CD4-positive, alpha-beta T cell treated with Interleukin-17A for 1 hour (primary cell): ENCODE measurements at places on chromosomes 16 and 17.
A peak's percentile ranks its signal among the peaks of the same experiment; 100 is the strongest.

DNA sequence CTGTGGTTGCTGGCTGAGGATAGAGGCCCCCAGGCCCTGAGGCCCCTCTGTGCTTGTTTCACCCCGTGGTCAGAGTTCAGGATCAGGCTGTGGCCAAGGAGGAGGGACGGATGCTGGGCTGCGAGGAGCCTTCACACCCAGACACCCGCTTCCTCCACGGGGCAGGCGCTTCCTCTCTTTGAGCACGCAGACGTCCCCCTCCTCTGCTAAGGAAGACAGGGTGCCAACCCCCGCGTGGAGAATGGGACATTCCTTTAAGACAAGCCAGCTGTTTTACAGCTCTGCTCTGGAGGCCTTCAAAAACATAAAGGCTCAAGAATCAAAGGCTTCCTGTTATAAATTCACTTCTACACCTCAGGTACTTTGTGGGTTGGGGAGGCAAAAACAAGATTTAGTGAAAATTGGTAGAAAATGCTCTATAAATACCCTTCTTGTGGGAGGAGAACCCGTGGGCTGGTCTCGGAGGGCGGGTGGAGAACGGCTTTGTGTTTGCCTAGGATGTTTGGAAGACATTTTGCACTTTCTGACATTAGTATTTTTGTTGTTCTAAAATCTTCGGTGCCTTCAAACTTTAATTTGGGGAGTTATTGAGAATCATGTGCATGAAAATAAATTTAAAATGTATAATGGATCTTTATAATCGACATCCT lies 60.8 kb upstream of the FOXF1 start:
- DNase-seq: no peak

DNA sequence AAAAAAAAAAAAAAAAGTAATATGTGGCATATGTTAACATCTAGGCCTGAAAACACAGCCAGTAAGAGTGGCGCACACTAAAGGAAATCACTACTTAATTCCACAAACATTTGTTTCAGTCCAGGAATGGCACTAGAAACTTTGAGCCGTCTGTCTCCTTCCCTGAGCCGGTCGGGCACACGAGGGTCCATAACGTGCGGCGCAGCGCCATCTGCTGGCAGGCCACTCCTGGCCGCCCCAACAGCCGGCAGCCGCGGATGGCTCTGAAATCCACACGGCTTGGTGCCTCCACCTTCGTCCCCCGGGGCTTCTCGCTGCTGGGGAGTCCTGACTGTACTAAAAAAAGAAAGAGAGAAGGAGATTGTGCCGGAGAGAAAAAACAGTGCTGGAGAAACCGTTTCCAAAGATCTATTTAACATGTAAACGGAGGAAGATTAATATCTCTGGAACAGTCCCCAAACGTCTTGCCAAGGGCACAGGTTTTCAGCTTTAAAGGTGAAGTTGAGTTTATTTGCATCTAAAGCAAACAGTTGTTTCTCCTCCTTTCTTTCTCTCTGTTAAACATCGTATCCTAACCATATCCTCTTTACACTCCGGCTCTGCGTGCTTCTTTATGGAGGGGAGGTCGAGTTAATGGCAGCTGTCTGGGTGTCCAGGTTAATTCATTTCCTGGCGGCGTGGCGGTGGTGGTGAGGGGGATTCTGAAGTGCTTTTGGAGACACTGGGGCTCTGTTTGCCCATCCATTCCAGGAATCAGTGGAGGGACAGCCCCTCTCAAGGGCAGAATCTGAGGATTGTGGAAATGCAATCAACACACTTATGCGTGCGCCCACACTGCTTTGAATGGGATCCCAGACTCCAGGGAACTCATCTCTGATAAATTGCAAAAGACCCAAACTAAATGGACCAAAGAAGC lies 611.3 kb upstream of the SALL1 start:
- peak; percentile 3 for DNase-seq

- DNase-seq: no peak
Observed at GRCh38 chr17:29549177-29549923, 17.5 kb downstream of the ABHD15 start.

DNA sequence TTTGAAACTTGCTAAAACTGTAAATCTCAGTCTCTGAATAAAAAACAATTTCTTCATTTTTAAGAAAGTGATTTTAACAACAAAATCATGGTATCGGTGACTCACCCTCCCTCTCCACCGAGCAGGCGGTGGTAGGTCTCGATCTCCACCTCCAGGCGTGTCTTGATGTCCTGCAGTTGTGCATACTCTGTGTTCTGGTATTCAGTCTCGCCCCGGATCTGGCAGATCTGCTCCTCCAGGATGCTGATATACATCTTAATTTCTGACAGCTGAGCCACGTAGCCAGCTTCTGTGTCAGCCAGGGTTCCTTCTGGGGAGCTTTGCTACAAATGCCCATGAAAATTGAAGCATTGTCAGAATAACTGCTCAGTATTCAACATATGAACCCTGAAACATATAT lies 15.4 kb upstream of the KRT24 start:
- DNase-seq: no peak

DNA sequence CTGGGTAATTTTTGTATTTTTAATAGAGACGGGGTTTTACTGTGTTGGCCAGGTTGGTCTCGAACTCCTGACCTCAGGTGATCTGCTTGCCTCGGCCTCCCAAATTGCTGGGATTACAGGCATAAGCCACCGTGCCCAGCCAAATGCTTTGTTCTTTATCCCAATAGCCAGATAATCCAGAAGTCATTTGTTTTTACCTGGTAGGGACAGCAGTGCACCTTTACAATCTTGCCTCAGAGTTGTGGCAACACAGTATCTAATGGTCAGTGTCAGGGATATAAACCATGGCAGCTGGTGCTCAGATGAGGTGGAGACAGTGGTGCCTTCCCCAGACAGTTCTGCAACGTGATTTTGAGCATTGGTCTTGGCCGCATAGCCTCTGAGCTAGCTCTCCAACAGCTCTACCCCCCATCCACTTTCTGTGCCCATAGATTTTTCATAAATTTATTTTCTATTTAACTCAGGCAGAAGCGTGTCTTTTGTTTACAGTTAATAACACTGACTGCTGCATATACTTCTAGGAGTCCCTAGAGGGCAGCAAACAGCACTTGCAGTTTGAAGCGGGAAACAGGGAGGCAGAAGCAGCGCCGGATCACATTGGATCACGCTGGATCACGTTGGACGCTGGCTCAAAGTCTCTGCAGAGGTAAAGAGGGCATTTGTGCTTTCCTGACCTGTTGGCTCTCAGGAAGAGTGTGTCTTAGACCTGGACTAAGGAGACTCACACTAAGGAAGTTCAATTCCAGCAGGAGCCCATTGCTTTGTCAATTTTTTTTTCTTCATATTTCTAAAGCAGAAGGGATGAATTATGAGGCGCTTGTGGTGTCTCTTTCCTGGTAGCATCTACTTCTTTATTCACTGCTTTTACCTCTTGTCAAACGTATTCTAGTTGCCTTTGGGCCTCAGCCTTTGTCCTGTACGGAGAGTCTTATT lies 5.1 kb upstream of the GGT6 start:
- peak; percentile 66 for DNase-seq

DNA sequence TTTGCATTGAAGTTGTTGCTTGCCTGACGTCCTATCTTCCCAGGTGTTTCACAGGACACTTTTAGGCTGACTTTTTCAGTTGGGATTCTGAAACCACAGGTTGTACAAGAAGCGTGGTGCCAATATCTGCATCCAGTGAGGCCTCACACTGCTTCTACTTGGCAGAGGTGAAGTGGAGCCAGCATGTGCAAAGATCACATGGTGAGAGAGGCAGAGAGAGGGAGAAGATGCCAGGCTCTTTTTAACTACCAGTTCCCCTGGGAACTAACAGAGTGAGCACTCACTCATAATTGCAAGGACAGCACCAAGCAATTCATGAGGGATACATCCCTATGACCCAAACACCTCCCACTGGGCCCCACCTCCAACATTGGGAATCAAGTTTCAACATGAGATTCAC lies 5.8 kb upstream of the ABCA6 start:
- DNase-seq: no peak

DNA sequence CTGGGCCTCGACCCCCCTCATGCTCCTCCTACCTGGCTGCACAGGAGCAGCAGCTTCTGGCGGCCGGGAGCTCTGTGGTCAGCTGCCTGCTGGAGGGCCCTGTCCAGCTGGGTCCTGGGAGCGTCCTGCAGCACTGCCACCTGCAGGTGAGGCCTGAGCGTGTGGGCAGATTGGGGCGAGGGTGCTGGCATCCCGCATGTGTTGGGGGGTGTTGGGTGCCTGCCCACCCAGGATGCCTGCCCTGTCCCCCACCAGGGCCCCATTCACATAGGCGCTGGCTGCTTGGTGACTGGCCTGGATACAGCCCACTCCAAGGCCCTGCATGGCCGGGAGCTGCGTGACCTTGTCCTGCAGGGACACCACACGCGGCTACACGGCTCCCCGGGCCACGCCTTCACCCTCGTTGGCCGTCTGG lies 16.5 kb downstream of the FCSK start:
- DNase-seq: no peak

DNA sequence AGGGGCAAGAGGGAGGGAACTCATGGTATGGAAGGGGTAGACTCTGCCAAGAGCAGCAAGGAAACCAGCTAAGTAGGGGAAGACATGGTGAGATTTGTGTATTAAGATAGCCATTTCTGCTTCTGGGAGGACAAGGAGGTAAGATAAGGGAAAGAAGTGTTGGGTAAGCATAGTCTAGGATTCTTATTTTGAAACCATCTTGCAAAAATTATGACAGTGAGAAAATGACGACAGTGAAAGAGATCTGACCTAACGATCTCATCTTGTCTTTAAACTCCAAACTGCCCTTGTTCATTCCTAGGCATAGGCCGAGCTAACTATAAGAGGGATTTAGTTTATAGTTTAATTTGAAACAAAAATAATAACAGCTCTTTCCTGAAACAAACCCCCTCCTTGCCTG lies 5.6 kb upstream of the RBL2 start:
- DNase-seq: no peak
